ENCODE measurements at places on chromosomes 2 and 18.

GRCh38 chr2:37877457-37878315 is 47.4 kb upstream of the RMDN2 start:
- peak; percentile 73 for DNase-seq

DNA sequence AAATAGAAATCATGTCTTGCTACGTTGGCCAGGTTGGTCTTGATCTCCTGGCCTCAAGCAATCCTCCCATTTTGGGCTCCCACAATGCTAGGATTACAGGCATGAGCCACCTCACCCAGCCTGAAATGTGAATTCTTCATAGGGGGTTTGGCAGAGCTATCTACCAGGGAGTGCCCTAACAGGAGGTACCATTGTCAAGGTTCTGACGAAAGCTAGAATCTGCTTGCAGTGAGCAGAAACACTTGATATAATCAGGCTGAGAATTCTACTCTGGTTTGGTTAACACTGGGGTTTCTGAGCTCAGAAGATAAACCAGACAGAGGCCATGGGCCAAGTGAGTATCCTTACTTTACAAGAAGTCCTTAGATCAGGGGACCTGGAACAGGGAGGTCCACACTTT is 7.2 kb upstream of the LAMA3 start:
- DNase-seq: no peak

GRCh38 chr2:101036562-101036961 is 34.5 kb downstream of the RPL31 start:
- peak; percentile 25 for DNase-seq

- peak; percentile 81 for DNase-seq
Measured at GRCh38 chr2:30115141-30115980, 31.4 kb upstream of the YPEL5 start.

DNA sequence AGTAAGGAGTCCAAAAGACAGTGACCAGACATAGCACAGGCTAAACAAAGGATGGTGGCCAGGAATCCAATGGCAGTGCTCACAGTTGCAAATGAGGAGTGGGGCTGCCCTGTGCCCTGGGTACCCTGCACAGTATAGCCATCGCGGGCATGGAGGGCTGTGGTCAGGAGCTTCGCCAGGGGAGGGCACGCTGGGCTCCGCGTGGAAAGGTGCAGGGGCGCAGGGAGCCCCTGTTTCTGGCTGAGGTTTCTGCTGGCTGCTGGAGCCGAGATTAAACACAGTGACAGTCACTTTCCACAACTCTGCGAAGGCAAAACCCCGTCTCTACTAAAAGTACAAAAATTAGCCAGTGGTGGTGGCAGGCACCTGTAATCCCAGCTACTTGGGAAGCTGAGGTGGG is 194.7 kb downstream of the GALR1 start:
- no peak for DNase-seq

GRCh38 chr2:226652369-226652768 is 147.3 kb downstream of the IRS1 start:
- DNase-seq: peak; percentile 59

GRCh38 chr2:169561364-169561763 is 12.3 kb downstream of the FASTKD1 start:
- no peak for DNase-seq

- DNase-seq: no peak
Measured at GRCh38 chr2:18625563-18625962, 36.2 kb upstream of the NT5C1B start.

DNA sequence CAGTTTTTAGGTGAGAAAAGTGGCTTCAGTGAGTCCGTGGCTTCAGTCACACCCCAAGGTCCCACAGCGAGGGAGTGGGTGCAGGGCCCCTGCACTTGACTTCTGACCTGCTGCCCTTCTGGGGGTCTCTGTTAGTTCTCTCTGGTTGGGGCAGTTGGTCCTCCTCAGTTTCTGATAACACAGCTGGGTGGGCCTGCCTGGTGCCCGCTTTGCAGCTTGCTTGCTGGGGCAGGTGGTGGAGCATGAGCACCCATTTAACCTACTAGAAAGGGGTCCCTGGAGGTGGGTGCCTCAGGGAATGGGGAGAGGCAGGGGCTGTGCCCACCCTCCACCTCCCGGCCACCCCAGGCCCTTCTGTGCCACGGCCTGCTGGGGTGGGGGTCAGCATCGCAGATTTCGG is 83.2 kb downstream of the ASB1 start:
- no peak for DNase-seq

DNA sequence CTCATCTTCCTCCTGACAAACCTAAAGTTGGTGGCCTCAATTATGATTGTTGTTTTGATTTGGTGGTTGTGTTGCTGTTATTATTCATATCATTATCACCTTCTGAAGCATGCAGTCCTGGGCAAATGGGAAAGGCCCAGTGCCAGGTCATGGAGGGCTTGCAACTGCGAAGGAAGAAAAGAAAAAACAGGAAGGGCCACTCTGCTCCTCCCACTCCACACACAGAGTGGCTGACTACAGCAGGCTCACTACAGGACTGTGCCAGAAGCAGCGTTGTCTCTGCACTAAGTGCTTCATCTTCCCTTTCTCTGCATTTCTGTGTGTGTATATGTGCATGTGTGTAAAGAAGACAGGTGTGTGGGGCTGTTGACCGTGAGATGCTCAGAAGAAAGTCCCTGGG is 231.9 kb downstream of the ANKRD30B start:
- no peak for DNase-seq

DNA sequence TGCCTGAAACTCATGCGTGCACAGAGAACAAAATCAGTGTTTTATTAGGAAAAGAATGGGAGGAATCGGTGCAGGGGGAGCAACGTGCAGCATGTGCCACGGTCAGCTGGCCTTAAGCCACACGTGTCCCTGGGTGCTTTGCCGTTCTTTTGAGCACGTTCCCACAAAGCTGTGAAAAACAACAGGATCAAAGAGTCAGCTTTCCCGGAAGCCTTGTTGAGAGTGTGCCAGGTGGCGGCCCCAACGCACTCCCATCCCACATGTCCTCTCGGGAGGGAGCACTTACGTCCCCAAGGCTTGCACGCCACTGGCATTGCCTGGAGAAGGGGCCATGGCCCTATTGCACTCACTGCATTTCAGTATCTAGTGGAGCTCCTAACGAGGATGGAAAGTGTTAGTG is 511.2 kb downstream of the EIPR1 start:
- no peak for DNase-seq

GRCh38 chr2:151775057-151775740 is 40.9 kb upstream of the NEB start:
- DNase-seq: no peak

- no peak for DNase-seq
Measured at GRCh38 chr2:172742931-172743540, 7.4 kb downstream of the RAPGEF4 start.

GRCh38 chr18:57446322-57446721 is 11.1 kb downstream of the ONECUT2 start:
- DNase-seq: no peak

- DNase-seq: no peak
Measured at GRCh38 chr2:190678444-190679162, 29.7 kb downstream of the NAB1 start.

DNA sequence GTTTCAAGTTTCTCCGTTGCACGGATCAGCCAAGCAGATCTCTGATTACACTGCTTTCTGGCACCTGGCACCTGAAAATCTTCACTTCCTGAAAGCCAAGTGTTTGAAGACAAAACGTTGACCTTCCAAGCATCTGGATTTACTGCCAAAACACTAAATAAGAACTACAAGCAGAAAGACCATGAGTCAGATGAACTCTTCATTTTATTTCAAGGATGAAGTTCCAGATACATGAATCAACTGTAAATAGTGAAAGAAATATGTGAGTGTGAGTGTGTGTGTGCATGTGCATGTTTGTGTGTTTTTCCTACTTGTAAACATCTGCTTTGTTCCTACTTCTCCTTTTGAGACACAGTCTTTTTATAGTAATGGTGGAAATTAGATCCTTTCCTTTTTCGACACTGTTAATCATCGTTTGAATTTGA is 60.0 kb upstream of the DTNA start:
- DNase-seq: no peak

- no peak for DNase-seq
Measured at GRCh38 chr2:136045835-136046570, 60.6 kb upstream of the DARS1 start.

DNA sequence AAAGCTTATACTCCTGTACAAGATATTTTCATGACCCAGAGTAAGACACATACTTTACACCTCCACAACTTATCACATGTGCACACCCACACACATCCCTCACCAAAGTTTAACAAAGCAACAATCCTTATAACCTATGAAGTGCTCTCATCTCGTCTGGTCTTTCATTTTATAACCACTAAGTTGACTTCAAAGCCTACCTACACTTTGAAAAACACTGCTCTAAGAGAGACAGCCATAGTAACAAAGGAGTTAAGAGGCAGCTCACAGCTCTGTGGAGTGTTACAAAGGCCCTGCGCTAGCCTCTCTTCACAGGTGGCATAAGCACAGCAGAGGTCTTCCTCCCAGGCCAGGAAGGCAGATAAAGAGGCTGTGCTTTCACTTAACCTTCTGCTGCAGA is 69.7 kb upstream of the TMEM200C start:
- no peak for DNase-seq

DNA sequence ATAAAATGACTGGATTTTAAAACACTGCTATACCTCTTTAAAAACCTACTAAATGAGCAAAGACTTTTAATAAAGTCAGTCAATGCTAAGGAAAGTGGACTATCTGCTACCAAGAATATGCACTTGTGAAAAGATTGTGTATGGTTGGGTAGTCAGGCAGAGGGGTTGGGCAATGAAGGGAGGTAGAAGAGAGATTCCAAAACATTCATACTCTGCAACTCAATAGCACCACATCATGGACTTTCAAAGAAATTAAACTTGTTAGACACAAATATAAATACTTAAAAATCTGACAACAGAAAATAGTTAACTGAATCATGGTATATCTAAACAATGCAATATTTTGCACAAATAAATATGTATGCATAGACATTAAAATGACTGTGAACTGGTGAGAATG is 139.9 kb upstream of the MAPRE2 start:
- DNase-seq: no peak

- DNase-seq: peak; percentile 7
Measured at GRCh38 chr2:215530191-215530968, 94.5 kb upstream of the FN1 start.

DNA sequence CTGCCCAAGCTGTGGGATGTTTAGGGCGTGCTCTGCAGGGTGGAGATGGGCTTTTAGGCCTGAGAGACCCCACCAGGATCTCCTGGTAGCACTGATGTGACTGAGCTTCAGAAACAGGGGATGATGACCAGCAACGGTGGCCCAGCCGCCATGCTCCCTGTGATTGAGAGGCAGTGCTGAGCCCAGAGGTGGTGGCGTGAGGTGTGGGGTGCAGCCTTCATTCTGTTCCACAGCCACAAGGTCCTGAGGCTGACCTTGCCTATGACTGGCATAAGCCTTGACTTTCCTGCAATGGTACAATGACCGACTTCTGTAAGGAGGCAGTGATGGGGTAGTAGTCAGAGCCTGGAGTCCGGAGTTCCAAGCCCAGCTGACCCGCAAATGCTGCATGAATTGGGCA is 263.3 kb downstream of the TSN start:
- DNase-seq: no peak

DNA sequence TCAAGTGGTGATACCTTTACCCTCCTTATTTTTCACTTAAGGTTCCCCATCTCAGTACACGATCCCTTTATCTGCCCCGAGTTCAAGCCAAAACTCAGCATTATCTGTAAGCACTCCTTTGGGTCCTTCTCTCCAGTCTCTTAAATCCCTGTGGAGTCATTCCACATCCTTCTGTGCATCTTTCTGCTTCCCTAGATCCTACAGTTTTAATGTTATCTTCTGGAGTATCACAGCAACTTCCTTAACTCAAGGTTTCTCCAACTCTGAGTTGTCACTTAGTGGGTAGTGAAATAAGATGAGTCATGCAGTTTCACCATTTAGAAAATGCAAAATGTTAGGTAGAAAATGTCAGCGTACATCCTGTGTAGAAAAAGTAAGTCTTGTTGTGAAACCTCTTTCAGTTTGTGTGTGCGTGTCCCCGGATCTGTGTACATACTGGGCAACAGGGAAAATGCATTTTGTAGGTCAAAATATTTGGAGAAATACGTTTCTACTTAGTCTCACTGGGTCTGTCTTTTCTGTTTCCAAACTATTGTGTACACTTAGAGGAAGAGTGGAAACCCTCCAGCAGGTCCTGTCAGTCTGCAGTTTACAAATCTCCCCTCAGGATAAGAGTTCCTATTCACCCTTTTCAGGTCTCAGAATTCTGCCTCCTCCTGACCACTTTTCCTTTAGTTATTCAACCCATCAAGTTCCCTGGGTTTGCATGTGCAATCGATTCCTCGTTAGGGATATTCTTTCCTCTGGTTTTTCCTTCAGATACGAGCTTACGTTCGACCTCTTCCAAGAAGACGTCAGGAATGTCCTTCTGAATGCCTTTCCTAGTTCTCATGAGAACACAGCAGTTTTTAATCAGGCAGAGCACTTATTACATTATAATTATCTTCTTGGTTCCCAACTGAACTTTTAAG is 154.8 kb downstream of the TGIF1 start:
- DNase-seq: no peak

DNA sequence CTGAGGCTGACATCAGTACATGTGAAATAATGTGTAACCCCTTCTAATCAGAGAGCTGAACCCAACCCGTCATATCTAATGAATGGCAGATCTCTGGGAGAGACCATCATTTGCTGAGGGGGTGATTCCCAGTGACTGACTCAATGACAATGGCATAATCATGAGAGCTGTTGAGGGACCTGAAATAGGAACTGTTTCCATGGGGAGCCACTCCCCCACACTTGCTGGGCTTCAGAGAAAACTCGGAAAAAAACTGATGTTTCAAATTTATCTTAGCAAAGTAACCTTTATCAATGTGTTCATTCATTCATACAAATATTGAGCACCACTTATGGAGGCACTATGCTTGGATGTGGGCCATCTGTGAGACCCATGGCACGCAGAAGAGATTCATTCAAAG is 93.4 kb upstream of the ZBTB14 start:
- DNase-seq: no peak

- no peak for DNase-seq
Measured at GRCh38 chr2:85851253-85852151, 37.3 kb downstream of the ST3GAL5 start.

DNA sequence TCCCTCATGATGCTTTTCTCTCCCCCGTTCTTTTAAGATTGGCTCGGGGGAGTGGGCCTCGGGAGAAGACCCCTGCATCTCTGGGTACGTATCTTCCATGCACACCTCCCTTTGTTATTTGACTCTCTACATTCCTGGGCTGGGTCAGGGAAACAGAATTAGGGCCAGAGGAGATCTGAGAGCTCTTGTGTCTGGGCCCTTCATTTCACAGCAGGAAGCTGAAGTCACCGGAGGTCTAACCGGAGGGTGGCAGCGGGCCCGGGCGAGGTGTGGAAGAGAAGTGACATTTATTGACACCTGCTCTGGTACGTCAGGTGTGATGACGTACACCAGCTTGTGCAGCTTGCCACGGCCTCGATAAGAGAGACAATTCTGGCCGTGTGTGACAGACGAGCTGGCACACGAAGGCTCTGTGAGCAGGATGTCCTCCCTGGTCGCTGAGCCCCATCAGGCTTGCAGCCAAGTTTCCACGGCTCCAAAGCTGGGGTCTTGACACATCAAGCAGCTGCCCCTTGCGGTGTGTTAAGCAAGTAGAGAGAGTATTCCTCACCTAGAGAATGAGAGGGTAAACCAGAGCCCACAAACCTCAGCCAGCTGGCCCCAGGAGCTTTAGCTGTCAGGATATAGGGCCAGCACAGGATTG is 30.4 kb downstream of the TOGARAM2 start:
- DNase-seq: no peak
